ENCODE measurements at places on chromosomes 3 and 15.

DNA sequence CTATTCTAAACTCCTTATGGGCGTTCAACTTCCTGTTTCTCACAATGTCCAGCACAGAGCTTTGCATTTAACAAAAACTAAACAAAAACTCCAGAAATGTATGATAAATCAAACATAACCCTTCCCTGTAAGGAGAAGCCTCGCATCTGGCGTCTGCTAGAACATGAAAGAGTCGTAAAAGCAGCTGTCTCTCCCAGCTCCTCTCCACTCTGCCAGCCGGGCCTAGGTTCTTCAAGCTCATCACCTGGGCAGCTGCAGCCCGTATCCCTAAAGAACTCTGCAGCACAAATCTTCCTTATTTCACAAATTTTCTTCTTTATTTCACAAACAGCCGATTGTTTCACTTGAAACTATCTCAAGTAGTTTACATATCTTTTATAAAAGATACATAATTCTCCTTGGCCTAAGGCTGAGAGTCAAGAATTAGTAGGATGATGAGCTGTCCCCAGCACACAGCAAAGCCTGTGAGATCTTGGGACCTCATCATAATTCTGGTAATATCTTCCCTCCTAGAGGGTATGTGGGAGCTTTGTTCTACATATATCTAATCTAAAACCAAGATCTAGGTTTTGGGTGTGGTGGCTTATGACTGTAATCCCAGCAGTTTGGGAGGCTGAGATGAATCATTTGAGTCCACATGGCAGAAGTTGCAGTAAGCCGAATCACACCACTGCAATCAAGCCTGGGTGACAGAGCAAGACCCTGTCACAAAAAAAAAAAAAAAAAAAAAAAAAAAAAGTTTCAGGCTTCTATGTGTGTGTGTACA is 35.3 kb downstream of the ANXA2 start:
- peak; percentile 48 for DNase-seq

DNA sequence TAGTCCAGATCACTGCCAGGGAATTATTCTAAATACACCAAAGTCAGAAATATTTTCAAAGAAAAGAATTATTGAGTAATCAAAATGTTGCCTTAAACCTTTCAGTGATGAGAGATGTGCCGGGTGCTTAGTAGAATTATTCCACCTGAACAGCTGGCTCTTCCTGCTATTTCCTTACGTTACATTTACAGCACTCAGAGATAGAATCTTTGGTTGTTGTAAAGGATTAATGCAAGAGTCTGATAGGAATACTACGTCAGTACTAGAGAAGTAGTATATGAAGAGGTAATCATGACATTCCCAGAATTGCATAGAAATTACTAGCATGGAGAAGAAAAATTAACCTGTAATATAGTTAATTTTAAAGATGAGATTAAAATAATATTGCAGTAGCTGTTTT is 50.9 kb upstream of the ZDHHC23 start:
- DNase-seq, result no peak

GRCh38 chr3:197750396-197750831 is 731 bp downstream of the FYTTD1 start:
- DNase-seq, result peak; percentile 60

- no peak for DNase-seq
Observed at GRCh38 chr3:197125636-197126035, 96.0 kb upstream of the MELTF start.

DNA sequence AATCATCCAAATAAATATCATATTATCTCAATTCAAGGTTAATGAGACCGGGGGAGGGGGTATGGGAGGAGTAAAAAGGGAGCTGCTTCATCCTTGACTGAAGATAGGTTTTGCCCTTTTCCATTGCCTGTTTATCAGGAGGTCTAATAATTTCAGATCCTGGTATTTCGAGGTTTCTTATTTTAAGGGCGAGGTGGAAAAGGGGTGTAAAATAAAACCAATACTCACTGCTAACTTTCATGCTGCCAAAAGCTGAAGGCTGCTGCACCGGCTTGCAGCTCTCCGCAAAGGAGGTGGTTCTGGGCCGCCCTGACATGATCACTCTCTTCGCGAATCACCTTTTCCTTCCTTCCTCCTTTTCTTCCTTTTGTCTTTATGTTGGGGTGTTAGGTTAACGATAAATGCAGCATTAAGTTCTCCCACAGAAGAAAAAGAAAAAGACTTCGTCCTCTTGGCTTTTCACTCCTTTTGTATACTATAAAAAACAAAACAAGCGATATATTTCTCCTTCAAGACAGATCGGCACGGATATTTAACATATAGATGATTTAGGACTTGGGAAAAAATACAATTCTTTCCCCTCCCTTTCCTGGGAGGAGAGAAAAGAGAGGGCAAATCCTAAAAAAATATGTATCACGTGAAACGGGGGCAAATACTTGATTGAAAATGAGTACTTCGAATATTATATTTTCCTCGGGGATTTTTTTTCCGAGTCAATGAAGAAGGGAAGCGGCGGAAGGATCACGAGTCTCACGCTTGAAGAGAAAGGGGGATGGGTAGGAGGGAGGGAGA is 932 bp downstream of the GSK3B start:
- peak; percentile 83 for DNase-seq

DNA sequence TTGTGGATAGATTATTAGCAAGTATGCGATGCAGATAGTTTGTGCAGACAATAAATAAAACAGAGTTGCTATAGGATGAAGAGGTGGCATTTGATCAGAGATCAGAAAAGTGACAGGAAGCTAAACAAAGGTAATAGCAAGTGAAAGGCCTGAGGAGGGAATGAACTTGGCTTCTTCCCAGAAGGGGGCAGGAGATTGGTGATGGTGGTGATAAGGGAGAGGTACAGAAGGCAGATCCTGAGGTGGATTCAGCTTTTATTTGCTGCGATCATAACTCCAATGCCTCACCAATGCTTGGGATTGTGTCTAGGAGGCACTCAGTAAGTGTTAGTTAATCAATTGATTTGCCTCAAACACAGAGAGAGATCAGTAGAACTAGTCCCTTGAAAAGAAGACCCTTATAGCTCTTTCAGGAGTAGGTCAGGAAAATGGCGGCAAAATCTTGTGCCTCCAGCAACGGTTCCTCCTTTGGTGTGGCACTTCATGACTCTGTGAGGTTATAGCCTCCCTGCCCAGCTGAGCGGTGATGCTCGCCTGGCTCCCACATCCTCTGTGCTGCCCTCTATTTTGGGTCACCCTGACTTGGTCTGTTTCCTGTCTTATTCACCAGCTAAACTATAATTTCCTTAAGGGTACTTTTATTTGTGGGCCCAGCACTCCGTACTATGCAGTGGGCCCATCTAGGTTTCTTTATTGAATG is 37.5 kb downstream of the TGFBR2 start:
- DNase-seq, result no peak
